ENCODE measurements at places on chromosomes 7 and 10. TPM values are rescaled to one million over a fixed set of nuclear protein-coding genes. Genes with fewer than 3 reads are reported as not detected.

Gene CPEB3
- 2.8 TPM for total RNA-seq

Gene SLC39A12
- total RNA-seq: not detected

Gene BHLHA15
- 6.0 TPM for total RNA-seq

Gene OR9A2
- total RNA-seq: not detected

Gene ZNF488
- 0.12 TPM for total RNA-seq

Gene OAT
- 62.2 TPM for total RNA-seq

Gene TAS2R3
- total RNA-seq: 2.7 TPM

Gene ADCYAP1R1
- total RNA-seq: not detected

Gene NUTM2A
- total RNA-seq: 0.82 TPM

Gene CYP2C18
- total RNA-seq: not detected

Gene OPALIN
- total RNA-seq: not detected

Gene NCF1
- not detected for total RNA-seq

Gene CFAP46
- total RNA-seq: 0.12 TPM

Gene TEX36
- not detected for total RNA-seq

Gene IDI2
- total RNA-seq: not detected

Gene SFTPD
- total RNA-seq: not detected

Gene ADIRF
- 89.0 TPM for total RNA-seq

Gene FGFBP3
- 1.1 TPM for total RNA-seq

Gene SLC26A5
- total RNA-seq: not detected

Gene GPRIN2
- not detected for total RNA-seq

Gene FAM25A
- not detected for total RNA-seq

Measured in MCF 10A (cell line).